ENCODE measurements at places on chromosomes 2 and 18. TPM values are rescaled to one million over a fixed set of nuclear protein-coding genes. Genes with fewer than 3 reads are reported as not detected.

DNA sequence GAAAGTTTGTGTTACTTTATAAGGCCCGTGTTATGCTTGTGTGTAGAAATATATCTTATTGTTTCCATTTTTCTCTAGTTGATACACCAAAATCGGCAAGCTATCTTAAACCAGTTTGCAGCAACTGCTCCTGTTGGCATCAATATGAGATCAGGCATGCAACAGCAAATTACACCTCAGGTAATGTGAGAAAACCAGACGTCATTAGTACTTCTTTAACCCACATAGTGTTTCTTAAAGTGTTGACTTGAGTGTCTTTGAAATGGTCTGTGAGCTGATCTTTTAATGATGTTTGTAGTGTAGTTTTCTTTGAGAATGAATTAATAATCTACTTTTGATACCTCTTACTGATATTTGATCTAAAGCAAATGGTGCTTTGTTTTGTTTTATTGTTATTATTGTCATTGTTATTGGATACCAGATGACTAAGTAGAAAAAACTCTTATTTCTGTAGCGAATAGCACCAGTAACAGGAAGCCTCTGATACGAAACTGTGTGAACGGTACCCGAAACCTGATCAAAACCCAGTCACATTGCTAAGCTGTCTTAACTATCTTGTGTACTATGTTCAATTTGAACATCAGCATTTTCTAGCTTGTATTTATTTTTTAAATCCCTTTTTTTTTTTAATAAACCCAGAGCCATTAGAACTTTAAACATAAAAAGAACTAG is 53.7 kb downstream of the PTRHD1 start:
- no peak overlapping the region for H3K27ac ChIP-seq
- no peak overlapping the region for H3K4me3 ChIP-seq
- no peak for DNase-seq

DNA sequence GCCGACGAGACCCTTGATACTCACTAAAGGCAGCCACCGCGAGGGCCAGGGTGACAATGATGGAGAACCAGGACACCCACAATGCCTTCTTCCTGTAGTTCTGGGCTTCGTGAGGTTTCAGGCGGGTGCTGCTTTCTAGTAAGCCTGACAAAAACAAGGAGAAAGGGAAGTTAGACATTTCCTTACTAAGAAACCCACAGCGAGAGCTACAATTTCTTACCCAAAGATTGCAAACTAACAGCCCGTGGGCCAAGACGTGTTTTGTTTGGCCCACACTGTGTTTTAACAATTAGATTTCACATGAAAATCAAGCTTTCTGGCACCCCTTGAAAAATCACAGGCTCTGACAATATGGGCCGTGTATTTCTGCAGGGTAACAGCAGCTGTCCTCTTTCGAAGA is 5.6 kb downstream of the TMEM163 start:
- peaks cover 5% of the 10 kb centered on the region for H3K4me1 ChIP-seq
- H3K27me3 ChIP-seq: peaks cover 28% of the 10 kb centered on the region
- H3K27ac ChIP-seq: no peak overlapping the region
- no peak overlapping the region for H3K4me3 ChIP-seq
- no peaks in the 10 kb centered on the region for H3K36me3 ChIP-seq

DNA sequence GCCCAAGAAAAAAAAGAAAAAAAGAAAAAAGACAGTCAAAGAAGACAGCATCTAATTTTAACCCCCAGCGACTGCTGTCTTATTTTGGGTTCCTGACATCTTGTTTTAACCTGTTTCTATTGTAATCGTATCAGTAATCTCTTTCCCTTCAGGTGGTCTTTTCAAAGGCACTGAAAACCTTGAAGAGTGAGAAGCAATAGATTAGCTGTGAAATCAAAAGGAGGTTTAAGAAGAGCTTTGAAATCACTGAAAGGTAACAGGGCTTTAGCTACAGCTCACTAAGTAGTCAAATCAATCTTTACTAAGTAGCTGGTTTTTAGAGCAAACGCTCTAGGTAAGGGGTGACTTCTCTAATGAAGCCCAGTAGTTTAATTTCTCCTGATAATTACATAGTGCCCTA is 5.4 kb upstream of the TANC1 start:
- no peaks in the 10 kb centered on the region for H3K36me3 ChIP-seq
- DNase-seq: no peak
- H3K4me3 ChIP-seq: no peak overlapping the region
- no peak overlapping the region for H3K27ac ChIP-seq

- H3K27ac ChIP-seq: no peak overlapping the region
- DNase-seq: no peak
- no peaks in the 10 kb centered on the region for H3K27me3 ChIP-seq
Measured at GRCh38 chr18:42792731-42793130, 322.8 kb downstream of the RIT2 start.

- peaks cover 13% of the 10 kb centered on the region for H3K4me1 ChIP-seq
- no peaks in the 10 kb centered on the region for H3K36me3 ChIP-seq
- H3K27me3 ChIP-seq: no peaks in the 10 kb centered on the region
- no peak for DNase-seq
Measured at GRCh38 chr18:9716780-9717563, 8.9 kb downstream of the RAB31 start.

GRCh38 chr2:119823734-119824334 is 64.1 kb downstream of the PTPN4 start:
- H3K27me3 ChIP-seq: no peaks in the 10 kb centered on the region
- no peak overlapping the region for H3K4me3 ChIP-seq
- no peak for DNase-seq
- no peak overlapping the region for H3K27ac ChIP-seq
- H3K4me1 ChIP-seq: no peaks in the 10 kb centered on the region

- H3K27me3 ChIP-seq: no peaks in the 10 kb centered on the region
- H3K36me3 ChIP-seq: peaks cover 33% of the 10 kb centered on the region
- H3K27ac ChIP-seq: no peak overlapping the region
- H3K4me1 ChIP-seq: no peaks in the 10 kb centered on the region
- H3K4me3 ChIP-seq: no peak overlapping the region
- DNase-seq: no peak
Measured at GRCh38 chr2:218523651-218524050, 44.5 kb downstream of the USP37 start.

DNA sequence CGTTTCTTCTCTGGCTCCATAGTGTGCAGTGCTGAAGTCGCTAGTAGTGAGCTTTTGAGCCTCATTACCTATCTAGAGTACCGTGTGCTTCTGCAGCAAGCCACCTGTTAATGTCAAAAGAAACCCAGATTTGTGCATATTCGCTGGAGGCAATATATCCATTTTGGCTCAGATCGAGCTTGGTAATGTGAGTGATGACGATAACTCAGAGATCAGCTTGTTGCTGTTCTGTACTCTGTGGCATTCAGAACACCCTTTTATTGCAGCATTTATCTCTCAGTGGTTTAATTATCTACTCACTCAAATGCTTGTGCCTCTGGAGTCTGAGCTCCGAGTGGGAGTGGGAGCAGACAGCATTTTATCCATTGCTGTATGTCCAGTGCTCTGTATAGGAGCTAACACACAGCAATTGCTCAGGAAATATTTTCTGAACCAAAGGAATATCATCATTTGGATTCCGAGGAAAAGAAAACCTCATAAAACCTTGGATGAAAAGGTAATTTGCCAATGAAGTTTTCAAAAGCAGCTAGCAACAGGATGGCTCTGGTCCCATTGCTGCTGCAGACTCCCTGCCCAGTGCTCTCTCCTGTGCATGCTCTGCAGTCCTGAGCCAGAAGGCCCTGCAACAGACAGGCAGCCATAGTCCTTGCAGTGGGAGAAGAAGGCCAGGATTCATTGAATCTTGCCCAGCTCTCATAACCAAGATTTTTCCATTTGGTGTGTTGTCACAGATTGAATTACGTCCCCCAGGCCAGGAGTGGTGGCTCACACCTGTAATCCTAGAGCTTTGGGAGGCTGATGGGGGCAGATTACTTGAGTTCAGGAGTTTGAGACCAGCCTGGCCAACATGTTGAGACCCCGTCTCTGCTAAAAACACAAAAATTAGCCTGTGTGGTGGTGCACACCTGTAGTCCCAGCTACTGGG is 183.8 kb downstream of the MYCN start:
- H3K4me3 ChIP-seq: no peak overlapping the region
- H3K36me3 ChIP-seq: no peaks in the 10 kb centered on the region
- DNase-seq: no peak
- no peaks in the 10 kb centered on the region for H3K4me1 ChIP-seq

Gene PHOSPHO2
- 5.5 TPM for total RNA-seq

Gene GKN2
- 77.2 TPM for total RNA-seq

Gene BABAM2
- total RNA-seq: 36.2 TPM

All from upper lobe of right lung (tissue), 1 donor.